ENCODE measurements at places on chromosomes 16 and 17.

DNA sequence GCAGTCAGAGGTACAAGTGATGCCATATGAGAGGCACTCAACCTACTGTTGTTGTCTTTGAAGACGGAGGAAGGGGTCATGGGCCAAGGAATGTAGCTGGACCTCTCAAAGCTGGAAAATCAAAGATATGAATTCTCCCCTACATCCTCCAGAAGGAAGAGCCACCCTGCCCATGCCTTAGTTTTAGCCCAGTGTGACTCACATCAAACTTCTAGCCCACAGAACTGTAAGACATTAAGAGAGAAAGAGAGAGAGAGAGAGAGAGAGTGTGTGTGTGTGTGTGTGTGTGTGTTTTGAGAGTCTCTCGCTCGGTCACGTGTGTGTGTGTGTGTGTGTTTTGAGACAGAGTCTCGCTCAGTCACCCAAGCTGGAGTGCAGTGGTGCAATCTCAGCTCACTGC, 87.1 kb downstream of the STX8 start:
- DNase-seq = no peak

GRCh38 chr16:66097751-66098150, 268.7 kb upstream of the CDH5 start:
- DNase-seq = no peak

DNA sequence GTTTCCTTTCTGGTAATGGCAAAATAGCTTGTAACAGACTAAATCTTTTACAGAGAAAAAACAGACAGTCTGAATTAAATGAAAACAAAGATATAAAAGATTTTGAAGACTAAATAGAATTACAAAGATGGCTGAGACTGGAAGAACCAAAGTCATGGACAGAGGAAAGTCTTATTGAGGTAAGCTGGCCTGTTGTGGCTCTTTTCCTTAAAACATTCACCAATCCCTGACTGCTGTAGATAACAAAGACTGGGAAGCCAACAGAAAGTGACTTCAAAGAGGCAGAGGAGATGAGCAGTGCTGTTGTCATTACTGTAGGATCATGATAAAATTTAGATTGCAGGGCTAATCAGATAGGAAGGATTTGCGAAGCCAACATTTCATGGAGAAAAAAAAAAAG, 517.0 kb downstream of the KIF2B start:
- no peak for DNase-seq

DNA sequence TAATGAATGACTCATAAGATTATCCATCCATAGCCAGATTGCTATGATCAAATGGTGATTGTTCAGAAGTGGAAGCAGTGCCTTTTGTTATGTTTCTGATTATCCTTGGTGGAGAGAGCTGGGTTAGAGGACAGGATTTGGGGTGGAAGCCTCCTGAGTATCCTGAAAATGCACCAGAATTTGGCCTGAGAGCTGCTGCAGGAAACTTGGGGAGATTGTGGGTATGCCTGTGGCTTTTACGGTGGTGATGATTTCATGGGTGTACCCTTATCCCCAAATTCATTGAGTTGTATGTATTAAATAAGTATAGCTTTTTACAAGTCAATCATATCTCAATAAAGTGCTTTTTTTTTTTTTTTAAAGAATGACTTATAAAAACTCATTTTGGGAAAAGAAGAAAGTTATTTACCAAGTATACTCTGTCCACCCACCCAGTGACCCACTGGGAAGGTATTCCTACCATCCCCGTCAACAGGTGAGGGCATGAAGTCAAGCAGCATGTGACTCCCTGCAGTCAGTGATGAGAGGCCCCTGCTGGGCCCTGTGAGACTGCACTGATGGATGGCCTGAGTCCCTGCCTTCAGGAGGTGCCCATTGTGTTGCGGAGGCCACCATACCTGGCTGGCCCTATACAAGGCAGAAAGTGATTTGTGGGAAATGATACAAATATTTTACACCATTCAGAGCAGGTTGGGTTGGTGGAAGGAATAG, 28.4 kb downstream of the NKD1 start:
- no peak for DNase-seq

GRCh38 chr17:42531455-42532354, 4.3 kb upstream of the NAGLU start:
- DNase-seq = peak; percentile 86

DNA sequence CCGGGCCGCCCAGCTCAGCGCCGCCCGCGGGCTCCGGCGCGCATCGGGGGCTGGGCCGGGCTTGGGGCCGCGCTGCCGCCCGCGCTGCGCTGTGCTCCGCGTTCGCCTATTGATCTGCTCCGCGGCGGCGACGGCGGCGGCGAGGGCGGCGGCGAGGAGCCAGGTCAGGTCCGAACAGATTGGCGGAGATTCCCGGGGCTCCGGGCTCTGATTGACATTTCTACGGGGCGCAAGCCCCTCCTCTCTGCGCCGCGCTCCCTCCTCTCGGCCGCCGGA, 559 bp downstream of the IRX3 start:
- DNase-seq = no peak

DNA sequence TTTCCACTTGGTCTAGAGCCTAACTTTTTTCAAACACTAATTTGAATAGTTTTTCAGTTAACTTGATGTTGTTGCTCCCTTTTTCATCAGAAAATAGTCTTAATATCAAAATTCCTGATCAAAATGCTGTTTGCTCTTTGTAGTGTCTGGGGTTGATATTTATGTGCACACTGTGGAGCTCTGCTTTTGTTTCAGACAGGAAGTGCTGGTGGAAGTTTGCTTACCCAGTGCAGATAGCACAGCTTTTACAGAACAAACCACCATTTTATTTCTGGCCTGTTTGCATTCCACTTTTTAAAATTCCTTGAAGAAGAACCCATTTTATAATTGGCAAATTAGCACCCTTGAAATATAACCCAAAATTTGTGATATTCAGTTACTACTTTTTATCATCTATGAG, 125.4 kb downstream of the MRTFB start:
- no peak for DNase-seq

DNA sequence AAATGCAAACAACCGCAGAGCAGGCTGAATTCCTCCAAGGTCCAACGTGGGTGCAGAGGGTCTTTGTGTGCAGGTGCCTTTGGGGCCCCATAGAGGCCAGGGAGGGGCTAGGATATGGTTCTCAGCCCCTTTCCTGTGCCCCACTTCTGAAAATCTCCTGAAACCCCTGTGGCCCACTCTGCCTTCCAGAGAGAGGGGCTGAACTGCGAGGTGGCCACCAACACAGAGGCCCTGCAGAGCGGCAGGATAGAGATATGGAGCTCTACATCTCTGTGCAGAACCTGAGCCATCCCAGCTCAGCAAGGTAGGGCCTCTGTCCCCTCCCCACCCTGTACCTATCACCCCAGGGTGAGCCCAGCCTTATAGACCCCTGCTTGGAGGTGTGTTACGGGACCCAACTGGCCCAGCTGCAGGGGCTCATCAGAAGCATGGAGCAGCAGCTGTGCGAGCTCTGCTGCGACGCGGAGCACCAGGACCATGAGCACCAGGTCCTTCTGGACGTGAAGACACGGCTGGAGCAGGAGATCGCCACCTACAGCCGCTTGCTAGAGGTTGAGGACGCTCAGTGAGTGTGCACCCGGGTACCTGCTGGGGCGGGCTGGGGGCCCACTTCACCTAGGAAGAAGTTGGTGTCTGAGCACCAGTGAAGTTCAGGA, 5.5 kb downstream of the USP6 start:
- no peak for DNase-seq

DNA sequence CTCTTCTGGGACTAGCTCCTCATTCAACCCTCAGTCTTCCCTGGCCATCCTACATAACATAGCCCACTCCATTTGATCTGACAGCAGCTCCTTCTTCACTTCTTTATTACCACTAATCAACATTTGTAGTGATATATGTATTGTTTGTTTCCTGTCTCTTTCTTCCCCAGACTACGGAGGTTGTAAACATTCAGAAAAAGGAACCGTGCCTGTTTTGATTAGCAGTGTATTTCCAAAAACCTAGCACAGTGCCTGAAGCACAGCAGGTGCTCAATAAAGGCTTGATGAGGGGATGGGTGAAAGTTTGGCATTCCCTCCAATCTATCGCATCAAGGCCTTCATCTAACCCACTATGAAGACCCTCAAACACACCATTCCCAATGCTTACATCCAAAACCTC, 150.8 kb downstream of the XYLT1 start:
- DNase-seq = no peak

DNA sequence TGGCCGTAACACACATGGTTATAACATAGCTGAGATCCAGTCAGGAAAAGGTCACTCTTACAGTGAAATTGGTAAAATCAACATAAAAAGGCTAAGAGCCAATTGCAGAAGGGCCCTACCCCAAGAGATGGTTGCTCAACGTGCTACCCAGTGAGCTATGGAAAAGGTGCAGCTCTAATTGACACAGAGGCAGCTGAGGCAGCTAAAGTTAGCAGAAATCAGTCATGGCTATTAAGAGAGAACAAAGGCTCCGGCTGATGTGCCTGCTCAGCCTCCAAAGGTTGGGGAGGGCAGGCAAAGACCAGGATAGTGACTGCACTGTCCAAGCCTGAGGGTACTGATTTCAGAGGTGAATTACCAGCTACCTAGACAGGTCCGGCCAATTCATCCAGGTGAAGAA, 76.5 kb upstream of the ATP2A3 start:
- DNase-seq = no peak

GRCh38 chr17:9969301-9969935, 64.3 kb upstream of the RCVRN start:
- DNase-seq = no peak

DNA sequence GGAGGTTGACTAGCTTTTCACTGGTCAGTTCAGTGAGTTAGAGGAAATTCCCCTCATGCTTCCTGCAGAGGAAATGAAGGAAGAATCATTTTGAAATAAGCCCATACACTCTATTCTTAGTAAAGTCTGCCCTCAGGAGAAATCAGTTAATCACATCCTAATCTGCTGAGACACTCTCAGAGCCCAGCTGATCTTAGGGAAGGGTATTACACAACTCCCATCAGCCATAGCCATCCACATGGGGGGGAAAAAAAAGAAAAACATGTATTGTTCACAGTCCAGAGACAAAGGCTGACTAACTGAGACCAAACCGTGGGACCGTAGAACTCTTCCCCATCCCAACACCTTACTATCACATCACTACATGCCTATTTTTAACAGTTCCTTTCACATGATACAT, 722.3 kb downstream of the CDH8 start:
- no peak for DNase-seq

DNA sequence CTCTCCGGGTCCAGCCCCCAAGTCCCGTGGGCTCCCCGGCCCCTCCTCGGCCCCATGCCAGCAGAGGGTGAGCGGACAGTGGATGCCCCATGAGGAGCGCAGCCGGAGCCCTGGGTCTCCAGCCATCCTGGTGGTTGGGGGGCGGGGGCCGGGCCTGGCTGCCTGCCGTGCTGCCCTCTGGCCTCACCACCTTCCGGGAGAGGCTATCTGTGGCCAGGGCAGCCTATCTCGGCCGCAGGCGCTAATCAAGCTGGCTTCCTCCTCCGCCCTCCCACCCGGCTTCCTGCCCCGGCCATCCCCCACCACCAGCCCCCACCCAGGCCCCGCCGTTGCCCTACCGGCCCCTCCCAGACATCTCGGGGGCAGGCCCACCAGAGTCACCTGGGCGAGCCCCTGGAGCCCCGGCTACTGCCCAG, 46.8 kb downstream of the ZFPM1 start:
- DNase-seq = no peak

GRCh38 chr16:55325080-55325447, 1.1 kb downstream of the IRX6 start:
- no peak for DNase-seq

- DNase-seq = no peak
These were observed 28.8 kb downstream of the NLRC3 start for GRCh38 chr16:3548445-3548844.

DNA sequence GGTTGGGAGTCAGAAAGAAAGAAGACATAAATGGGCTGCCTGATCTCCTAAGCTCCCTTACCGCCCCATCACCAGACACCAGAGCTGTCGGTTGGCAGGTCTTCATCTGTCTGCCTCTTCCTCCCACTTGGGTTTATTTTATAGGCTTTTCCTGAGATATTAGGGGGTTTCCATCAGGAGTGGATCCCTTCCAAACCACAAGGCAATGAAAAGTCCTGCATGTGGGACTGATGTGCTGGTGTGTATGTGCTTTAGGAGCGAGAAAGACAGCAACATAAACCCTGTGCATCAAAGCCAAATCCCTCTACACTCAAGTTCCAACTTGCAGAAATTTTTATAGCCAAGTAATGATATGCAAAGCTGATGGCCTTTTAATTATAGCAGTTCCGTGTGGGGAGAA, 389.5 kb downstream of the SLC39A11 start:
- no peak for DNase-seq

DNA sequence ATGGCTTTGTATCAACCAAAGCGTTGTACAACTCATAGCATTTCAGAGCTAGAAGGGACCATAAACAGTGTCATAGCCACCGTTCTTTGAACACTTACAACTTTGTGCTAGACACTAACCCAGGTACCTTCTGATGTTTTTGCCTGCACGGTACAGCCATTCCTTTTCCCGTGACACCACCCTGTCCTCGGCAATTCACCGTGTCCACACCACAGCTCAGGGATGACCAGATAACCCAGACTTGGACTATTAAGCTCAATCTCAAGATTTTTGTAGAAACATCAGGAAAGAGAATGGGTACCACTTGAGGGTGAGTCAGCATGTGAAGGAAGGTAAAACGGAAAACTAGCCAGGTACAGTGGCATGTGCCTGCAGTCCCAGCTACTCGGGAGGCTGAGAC, 9.8 kb upstream of the CBFB start:
- DNase-seq = no peak

GRCh38 chr16:79618692-79619050, 18.1 kb upstream of the MAF start:
- DNase-seq = no peak

DNA sequence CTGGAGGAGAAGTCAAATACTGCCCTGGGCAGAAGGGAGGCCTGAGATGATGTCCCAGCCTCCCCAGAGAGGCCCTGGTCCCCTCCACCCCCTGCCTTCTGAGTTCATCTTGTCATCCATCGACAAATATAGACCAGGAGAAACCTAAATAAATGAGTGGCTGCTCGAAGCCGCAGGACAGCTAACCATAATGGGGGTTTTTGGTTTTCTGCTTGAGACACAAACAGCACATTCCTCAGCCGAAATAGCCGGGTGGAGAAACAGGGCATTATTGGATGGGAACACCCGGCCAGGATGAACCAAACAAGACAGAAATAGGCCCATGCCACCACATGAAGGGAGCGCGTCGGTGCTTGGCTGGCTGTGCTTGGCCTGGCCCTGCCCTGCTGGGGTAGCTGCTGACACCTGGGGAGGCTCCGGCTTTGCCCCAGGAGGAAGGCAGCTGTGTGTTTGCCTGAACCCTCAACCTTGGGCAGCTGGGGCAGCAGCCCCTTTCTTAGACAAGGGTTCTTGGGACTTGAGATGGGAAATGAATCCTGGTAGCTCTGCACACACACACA, 188.1 kb downstream of the IRX5 start:
- DNase-seq = no peak

GRCh38 chr16:47016700-47017133, 43.2 kb upstream of the DNAJA2 start:
- no peak for DNase-seq

DNA sequence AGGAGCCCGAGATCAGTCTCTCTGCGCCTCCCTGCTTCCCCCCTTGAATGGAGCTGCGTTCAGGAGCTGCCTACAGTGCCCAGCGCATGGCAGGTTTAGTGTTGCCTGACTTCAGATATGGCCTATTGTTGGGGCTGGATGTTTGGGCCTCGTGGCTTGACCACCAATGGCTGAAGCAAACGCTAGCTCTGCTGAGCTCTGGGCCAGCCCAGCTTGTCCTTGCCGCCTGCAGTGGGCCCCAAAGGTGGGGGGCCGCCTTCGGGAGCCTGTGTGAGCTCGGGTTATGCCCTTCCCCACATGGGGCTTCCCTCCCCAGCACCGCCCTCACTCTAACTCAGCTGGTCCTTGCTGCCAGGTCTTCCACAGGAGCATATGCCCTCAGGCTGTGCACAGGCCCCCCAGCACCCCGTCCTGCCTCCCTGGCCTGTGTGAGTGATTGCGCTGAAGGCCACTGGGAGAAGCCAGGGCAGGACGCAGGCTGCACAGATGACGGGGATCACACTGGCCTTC, 2.0 kb upstream of the METTL26 start:
- no peak for DNase-seq
